WTC11 (cell line): ENCODE measurements at places on chromosomes 13 and 19.

GRCh38 chr13:48181482-48182145 is 51.4 kb upstream of the ITM2B start:
- no peak overlapping the region for H3K4me3 ChIP-seq
- DNase-seq = no peak
- no peaks in the 10 kb centered on the region for H3K27me3 ChIP-seq

GRCh38 chr13:46866150-46866549 is 30.7 kb downstream of the HTR2A start:
- H3K27me3 ChIP-seq = no peaks in the 10 kb centered on the region; the same call in 1 of the 2 replicates
- H3K4me3 ChIP-seq = no peak overlapping the region
- H3K36me3 ChIP-seq = no peaks in the 10 kb centered on the region
- H3K27ac ChIP-seq = no peak overlapping the region
- H3K4me1 ChIP-seq = peaks cover 4% of the 10 kb centered on the region; the same call in 1 of the 2 replicates
- DNase-seq = peak; percentile 22

DNA sequence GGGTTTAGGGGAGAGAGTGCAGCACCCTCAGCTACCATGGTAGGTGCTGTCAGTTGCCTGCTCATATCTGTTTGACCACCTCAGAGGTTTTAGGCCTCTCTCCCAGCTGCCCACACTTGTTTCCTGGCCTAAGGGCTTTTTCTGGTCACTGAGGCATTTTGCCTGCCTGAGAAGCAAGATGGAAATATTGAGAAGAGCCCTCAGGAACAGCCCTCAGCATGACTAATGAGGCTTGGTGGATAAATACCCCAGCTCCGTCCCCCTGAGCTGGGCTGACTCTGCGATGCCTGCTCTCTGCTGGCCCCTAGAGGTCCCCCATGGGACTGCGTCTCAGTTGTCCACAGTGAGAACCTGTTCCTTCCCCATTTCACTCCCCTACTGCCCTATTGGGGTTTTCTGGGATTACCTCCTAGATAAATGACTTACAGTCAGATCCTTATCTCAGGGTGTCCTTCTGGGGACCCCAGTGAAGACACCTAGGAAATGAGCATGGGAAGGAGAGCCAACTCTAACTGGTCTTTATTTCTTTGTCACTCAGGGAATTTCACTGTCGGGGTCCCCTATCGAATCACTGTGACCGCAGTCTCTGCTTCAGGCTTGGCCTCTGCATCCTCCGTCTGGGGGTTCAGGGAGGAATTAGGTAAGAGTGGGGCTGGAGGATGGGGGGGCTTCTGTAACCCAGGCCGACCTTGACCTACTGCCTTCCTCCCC is 13.3 kb downstream of the PALM3 start:
- no peak overlapping the region for H3K27ac ChIP-seq
- no peak overlapping the region for H3K4me3 ChIP-seq
- H3K36me3 ChIP-seq = peaks cover 10% of the 10 kb centered on the region
- peak; percentile 92 for DNase-seq
- no peaks in the 10 kb centered on the region for H3K4me1 ChIP-seq

DNA sequence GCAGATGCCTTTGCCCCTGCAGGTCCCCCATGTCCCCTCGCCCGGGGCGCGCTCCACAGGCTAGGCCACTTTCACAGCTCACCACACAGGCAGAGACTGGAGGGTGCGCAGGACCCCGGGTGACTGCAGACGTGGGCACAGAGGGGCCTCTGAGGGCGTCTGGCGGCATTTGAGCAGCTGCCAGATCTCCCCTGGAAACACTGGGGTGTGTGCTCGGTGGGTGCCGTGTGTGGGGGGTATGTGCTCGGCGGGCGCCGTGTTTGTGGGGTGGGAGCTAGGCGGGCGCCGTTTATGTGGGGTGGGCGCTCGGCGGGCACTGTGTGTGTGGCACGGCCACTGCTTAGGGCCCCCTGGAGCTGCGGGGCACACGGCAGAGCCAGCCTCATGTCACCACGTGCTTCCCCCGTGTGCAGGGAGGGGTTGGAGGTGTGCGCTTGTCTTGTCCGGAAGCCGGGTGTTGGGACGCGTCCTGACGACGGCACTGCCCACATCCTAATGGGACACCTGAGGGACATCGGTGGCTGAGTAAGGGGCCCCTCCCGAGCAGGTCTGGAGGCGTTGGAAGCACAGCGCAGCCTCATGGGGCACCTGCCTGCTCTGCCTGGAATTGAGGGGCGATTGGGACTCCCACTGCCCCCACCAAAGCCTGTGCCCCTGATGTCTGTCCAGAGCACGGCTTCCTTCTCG is 16.7 kb downstream of the CSNK1G2 start:
- no peak for DNase-seq
- peaks cover 4% of the 10 kb centered on the region; the same call in 1 of the 2 replicates for H3K4me1 ChIP-seq
- H3K27me3 ChIP-seq = no peaks in the 10 kb centered on the region
- no peak overlapping the region for H3K27ac ChIP-seq

DNA sequence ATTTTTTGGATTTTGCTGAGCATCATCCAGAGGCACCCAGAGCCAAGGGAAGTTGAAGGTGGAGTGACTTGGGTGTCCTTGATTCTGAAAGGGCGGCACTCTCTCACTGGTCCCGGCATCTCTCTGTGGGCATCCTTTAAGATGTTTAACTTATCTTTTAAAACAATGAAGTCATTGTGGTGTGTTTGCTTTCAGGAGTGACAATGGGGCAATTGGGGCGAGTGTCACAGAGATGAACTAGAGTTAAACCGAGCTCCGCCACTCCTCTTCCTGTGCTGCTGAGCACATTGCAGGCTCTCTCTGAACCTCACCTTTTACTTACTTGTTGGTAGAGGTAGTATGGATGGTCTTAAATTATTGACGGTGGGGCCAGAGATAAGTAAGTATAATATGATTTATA is 295.7 kb downstream of the MYO16 start:
- no peak for DNase-seq
- H3K27me3 ChIP-seq = no peaks in the 10 kb centered on the region
- no peaks in the 10 kb centered on the region for H3K36me3 ChIP-seq

DNA sequence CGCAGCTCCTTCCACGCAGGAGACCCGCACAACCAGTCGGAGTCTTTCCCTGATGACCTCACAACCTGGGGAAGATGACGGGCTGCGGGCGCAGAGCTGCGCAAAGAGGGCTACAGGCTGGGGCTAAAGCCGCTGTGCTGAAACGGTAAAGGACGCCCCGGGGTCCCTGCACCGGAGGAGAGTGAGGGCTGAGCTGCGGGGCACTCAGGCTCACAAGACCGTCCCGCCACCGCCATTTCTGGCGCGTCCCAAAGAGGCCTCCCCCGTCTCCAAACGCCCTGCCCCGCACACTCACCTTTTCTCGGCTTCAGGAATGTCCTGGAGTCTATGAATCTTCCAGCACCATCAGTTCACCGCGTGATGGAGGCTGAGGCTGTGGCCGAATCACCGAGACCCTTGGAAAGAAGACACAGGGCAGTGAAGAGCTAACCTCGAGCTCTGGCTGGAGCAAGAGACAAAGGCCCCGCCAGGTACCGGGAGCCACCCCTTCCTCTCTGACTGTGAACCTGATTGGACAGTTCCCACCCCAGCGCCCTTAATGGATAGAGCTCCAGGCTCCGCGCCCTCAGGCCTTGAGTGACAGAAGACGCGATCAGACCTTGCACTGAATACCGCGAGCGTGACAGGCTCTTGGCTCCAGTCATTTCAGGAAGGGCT is 41.8 kb upstream of the ZNF429 start:
- peak overlapping the region; percentile 99 for H3K27ac ChIP-seq
- H3K36me3 ChIP-seq = peaks cover 22% of the 10 kb centered on the region
- peak overlapping the region; percentile 100 for H3K4me3 ChIP-seq
- peaks cover 8% of the 10 kb centered on the region for H3K27me3 ChIP-seq
- peaks cover 9% of the 10 kb centered on the region; the same call in 1 of the 2 replicates for H3K4me1 ChIP-seq
- peak; percentile 85 for DNase-seq

DNA sequence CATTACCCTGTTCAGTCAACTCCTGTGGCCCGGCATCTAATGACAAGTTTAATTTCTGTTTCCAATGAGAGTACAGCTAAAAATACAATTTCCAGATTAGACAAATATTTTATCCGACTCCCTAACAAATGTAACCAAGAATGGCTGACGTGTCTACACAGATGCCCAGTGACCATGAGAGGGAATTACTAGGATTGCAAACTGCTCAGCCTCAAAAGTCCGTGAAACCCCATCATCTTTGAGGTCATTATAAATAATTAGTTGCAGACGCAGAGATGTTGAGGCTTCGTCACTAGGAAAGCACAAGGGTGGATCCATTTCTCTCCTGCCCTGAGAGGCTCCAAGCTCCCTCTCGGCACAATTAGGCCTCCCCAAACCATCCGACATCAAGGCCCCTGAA is 104.1 kb upstream of the ZNF507 start:
- H3K4me3 ChIP-seq = no peak overlapping the region
- H3K4me1 ChIP-seq = no peaks in the 10 kb centered on the region
- H3K27me3 ChIP-seq = no peaks in the 10 kb centered on the region
- no peak for DNase-seq

GRCh38 chr13:100515410-100515800 is 73.2 kb downstream of the GGACT start:
- H3K27ac ChIP-seq = no peak overlapping the region
- H3K4me3 ChIP-seq = no peak overlapping the region
- no peak for DNase-seq
- H3K27me3 ChIP-seq = no peaks in the 10 kb centered on the region
- H3K36me3 ChIP-seq = no peaks in the 10 kb centered on the region
- peaks cover 87% of the 10 kb centered on the region for H3K4me1 ChIP-seq

DNA sequence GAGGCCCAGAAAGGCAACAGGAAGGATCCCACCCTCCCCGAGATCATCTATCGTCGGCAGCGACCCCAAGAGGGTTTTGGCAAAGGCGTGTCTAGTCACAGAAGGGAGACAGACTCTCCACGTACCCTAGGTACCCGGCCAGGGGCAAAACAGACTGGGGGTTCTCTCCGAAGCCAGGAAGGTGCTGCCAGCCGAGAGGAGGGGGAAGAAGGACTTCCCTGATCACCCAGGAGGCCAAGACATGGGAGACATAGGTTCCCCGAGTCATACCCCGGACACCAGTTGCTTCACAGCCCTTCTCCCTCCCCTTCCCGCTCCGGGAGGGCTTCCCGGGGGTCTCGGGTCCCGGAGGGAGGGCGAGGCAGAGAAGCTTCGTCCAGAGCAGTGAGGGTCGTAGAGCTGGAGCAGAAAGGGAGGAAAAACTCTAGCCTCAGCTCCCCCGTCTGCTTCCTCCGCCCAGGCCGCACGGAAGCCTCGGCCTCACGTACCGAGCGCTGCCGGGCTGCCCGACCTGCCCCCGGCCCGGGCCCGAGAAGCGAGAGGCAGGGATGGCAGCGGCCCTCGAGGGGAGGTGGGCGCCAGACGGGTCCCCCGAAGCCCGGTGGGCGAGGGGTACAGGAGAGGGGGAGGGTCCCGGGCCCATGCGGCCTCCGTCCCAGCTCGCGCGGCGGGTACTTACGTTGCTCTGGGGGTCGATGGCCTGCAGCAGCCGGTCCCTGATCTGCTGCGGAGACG is 644 bp downstream of the MED26 start:
- H3K4me1 ChIP-seq = peaks cover 29% of the 10 kb centered on the region
- peak overlapping the region; percentile 65 for H3K27ac ChIP-seq
- no peaks in the 10 kb centered on the region for H3K27me3 ChIP-seq
- DNase-seq = no peak
- peak overlapping the region; percentile 90 for H3K4me3 ChIP-seq

GRCh38 chr19:8561075-8561764 is 16.0 kb downstream of the MYO1F start:
- H3K36me3 ChIP-seq = no peaks in the 10 kb centered on the region
- H3K4me3 ChIP-seq = no peak overlapping the region
- H3K4me1 ChIP-seq = no peaks in the 10 kb centered on the region
- peak overlapping the region; percentile 57; the same call in 1 of the 2 replicates for H3K27ac ChIP-seq

GRCh38 chr13:110398564-110399507 is 91.8 kb downstream of the COL4A2 start:
- no peak for DNase-seq
- no peak overlapping the region for H3K27ac ChIP-seq

DNA sequence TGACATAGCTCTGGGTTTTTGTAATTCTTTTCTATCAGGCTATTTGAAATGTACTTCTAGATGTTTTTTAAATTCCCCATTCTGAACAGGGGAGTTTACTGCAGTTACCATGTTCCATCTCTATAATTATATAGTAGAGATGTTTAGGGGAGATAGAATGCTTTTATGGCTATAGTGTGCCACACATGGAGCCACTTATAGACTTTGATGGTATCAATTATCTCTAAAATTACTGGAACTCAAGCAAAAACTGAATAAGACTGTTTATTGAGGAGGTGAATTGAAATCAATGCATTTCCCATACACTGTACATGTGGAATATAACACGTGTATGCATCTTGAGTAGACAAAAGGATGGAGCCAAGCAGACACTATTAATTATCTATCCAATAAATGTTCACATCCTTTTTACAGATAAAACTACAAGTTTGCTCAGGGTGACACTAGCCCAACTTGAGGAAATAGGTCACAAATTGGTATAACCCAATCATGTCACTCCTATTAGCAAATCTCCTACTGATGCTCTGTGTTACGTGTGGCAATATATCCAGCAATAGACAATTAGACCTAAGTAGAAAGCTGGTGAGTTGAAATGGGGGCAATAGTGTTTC is 1882.6 kb downstream of the PCDH9 start:
- H3K36me3 ChIP-seq = no peaks in the 10 kb centered on the region; the same call in 1 of the 2 replicates
- H3K4me3 ChIP-seq = no peak overlapping the region
- DNase-seq = no peak
- peaks cover 6% of the 10 kb centered on the region for H3K4me1 ChIP-seq

DNA sequence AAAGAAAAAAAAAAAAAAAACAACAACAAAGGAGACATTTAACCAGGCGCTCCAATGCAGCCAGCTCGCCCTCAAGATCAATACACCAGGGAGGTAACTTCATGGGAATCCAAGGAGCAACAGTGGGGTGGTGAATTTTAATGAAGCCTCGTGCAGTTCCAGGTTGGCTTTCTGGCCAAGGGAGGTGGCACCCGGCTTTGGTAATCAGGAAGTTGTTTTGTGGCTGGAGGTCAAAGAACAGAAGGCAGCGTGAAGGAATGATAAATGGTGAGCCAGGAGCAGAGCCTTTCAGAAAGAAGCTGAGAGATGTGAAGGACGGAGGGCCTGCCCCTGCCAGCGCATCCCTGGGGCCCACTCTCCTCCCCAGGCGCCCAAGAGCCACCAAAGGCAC is 188.2 kb upstream of the TSC22D1 start:
- no peaks in the 10 kb centered on the region for H3K36me3 ChIP-seq
- peaks cover 29% of the 10 kb centered on the region for H3K4me1 ChIP-seq
- 0 out of 2 replicates have a peak overlapping the region, but pooled peaks have one; percentile 57 for H3K27ac ChIP-seq
- H3K4me3 ChIP-seq = no peak overlapping the region
- no peaks in the 10 kb centered on the region for H3K27me3 ChIP-seq

- H3K36me3 ChIP-seq = no peaks in the 10 kb centered on the region
- H3K27ac ChIP-seq = peak overlapping the region; percentile 26; the same call in 1 of the 2 replicates
- H3K4me1 ChIP-seq = peaks cover 8% of the 10 kb centered on the region
- DNase-seq = no peak
- H3K27me3 ChIP-seq = no peaks in the 10 kb centered on the region
Measured at GRCh38 chr13:80558074-80558473, 217.1 kb upstream of the SPRY2 start.

DNA sequence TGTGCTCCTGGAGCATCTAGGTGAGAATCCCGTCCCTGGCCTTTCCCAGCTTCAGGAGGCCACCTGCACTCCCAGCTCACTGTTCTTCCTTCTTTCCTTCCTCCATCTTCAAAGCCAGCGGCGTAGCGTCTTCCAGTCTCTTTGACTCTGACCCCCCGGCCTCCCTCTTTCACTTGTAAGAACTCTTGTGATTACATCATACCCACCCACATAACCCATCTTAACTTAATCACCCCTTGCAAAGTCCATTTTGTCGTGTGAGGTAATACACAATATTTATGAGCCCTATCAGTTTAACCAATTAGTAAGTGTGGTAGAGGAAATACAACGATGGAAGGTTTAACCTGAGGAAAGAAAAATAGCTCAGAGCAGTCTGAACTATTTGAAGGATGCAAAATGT is 4.6 kb upstream of the CDC16 start:
- H3K27ac ChIP-seq = peak overlapping the region; percentile 79
- peak overlapping the region; percentile 9 for H3K4me3 ChIP-seq
- H3K4me1 ChIP-seq = peaks cover 61% of the 10 kb centered on the region
- peaks cover 19% of the 10 kb centered on the region for H3K27me3 ChIP-seq
